Activated naive CD4-positive, alpha-beta T cell (primary cell): ENCODE measurements at places on chromosomes 3 and 15.

- DNase-seq, result peak; percentile 41
Measured at GRCh38 chr15:55267401-55268175, 22.0 kb downstream of the RAB27A start.

GRCh38 chr3:191236646-191237045 lies 37.6 kb downstream of the OSTN start:
- DNase-seq, result no peak

- no peak for DNase-seq
Measured at GRCh38 chr3:70603103-70603502, 290.7 kb upstream of the MDFIC2 start.

- DNase-seq, result no peak
Measured at GRCh38 chr15:38861108-38861507, 296.5 kb upstream of the RASGRP1 start.

DNA sequence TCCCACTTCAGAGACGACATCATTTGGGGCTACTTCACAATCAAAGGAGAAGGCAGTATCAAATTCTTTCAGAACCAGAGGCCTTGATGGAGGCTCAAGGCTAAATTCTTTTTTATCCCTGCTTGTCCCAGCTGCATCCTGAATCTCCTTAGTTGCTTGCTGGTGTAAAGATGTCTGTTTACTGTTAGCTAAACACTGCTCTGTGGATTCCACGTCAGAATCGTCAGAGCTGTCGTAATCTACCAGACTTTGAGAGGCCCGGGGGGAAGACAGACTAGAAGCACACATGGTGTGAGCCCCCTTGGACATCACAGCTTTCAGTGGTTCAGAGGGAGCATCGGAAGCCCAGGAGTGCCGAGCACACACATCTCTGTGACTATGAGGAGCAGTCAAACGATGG lies 32.6 kb downstream of the LINS1 start:
- no peak for DNase-seq

DNA sequence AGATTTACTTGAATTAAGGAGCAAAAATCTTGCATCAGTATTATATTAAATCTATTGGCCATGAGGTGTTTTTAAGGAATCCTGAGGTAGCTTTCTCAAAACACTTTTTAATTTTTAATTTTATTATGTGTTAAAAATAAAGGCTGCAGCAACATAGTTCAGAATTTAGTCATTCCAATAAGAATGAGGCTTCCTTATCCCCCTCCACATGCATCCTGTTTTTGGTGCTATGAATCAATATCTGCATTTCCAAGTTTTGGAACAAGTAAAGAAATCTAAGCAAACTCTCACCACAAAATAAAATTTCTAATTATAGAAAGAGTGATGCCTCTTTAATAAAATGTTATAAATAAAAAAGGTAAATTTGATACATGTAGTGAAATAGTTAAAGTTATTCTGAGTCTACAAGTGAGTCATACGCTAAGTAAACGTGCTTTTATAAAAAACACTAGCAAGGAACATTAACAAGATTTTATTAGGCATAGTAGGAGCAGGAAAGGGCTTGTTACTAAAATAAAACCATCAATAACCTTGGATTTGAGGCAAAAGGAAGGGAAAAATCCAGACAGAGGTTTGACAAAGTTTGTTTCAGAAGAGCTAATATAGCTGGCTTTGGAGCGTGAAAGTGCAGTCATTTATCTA lies 1218.0 kb downstream of the NSUN3 start:
- DNase-seq, result no peak

GRCh38 chr15:67127965-67128364 lies 62.6 kb downstream of the SMAD3 start:
- no peak for DNase-seq

- no peak for DNase-seq
Measured at GRCh38 chr15:44101944-44102343, 93.1 kb downstream of the FRMD5 start.

DNA sequence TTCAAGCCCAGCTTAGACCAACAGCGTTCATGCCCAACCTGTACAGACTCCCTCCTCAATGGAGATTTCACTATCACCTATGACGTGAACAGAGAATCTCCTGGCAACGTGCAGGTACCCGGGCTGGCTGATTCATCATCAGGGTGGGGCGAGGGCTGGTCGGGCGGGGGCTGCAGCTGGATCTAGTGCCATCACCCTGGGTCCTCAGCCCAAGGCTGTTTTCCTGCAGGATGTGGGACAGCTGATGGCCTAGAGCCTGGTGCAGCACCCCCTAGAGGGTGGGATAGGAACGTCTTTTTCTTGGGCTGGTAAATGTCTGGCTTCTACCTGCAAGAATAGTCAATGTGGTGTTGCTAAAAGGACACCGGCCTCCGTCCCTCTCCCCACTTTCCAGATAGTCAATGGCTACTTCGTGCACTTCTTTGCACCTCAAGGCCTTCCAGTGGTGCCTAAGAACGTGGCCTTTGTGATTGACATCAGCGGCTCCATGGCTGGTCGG lies 4.4 kb downstream of the ITIH3 start:
- DNase-seq, result no peak

DNA sequence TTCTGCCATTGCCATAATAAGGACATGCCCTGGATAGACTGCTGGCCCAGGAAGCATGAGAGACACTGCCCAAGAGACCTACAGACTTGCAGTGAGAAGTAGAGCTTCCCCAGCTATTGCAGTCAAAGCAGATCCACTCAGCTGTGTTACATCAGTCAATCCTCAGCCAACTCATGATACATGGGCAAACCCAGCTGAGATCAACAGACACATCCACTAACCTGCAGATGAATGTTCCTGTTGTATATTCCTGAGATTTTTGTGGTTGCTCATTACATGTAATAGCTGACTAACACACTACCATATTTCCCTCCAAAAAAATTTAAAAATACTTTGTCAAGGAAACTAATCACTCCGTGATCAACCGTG lies 68.6 kb downstream of the DCLK3 start:
- no peak for DNase-seq
